CD8-positive, alpha-beta memory T cell (primary cell): ENCODE measurements at places on chromosomes 1 and 21.

DNA sequence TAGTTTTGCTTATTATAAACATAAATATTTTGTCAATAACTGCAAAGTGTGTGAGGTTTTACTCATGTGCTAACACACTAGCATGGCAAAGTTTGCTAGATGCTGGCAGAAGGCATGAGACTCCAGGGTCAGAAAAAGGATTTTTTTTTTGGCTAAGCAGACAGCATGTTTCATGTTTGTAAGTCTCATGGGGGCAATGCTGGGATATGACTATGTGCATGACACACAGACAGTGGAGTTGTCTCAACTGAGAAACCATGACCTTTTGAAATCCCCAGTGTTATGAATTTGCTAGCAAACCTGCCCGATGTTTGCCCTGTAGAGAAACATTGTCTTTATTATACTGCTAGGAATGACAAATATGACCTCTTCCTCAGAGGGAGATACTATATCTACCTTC is 448.2 kb downstream of the BRINP3 start:
- no peak overlapping the region for H3K4me3 ChIP-seq
- no peak overlapping the region for H3K27ac ChIP-seq
- DNase-seq = no peak
- no peaks in the 10 kb centered on the region for H3K36me3 ChIP-seq

DNA sequence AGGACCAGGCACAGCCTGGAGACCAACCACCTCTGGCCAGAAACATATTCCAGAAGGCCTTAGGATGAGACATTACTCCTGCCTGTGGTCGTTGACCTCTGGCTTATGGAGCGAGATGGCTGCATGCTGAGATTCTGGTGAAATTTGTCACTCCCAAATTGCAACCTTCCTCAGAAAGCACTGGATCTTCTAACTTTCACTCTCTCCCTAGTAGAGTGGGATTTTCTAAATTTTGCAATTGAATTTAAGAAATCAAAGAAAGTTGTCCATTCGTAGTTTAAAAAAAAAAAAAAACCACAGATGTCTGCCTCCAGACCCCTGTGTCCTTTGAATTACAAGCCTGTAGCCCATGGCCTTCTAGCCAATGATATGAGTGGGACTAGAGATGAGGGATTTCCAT is 28.6 kb upstream of the IL10 start:
- H3K27ac ChIP-seq = no peak overlapping the region
- peaks cover 54% of the 10 kb centered on the region for H3K4me1 ChIP-seq
- no peaks in the 10 kb centered on the region for H3K36me3 ChIP-seq

- H3K27me3 ChIP-seq = peaks cover 8% of the 10 kb centered on the region
- no peak for DNase-seq
- H3K36me3 ChIP-seq = no peaks in the 10 kb centered on the region
Observed at GRCh38 chr1:201648907-201649721, 110.2 kb downstream of the NAV1 start.

GRCh38 chr1:34929853-34930701 is 627 bp upstream of the DLGAP3 start:
- no peak overlapping the region for H3K4me3 ChIP-seq
- no peaks in the 10 kb centered on the region for H3K36me3 ChIP-seq
- H3K27me3 ChIP-seq = peaks cover 44% of the 10 kb centered on the region
- H3K4me1 ChIP-seq = peaks cover 6% of the 10 kb centered on the region
- no peak overlapping the region for H3K27ac ChIP-seq
- DNase-seq = no peak

- H3K36me3 ChIP-seq = no peaks in the 10 kb centered on the region
- DNase-seq = no peak
- H3K4me3 ChIP-seq = no peak overlapping the region
- no peaks in the 10 kb centered on the region for H3K27me3 ChIP-seq
- no peaks in the 10 kb centered on the region for H3K4me1 ChIP-seq
Observed at GRCh38 chr1:210434223-210434622, 105.5 kb downstream of the HHAT start.

- no peak overlapping the region for H3K4me3 ChIP-seq
- no peak for DNase-seq
- H3K27me3 ChIP-seq = no peaks in the 10 kb centered on the region
- no peaks in the 10 kb centered on the region for H3K36me3 ChIP-seq
- no peaks in the 10 kb centered on the region for H3K4me1 ChIP-seq
Observed at GRCh38 chr1:31111290-31111951, 45.9 kb upstream of the PUM1 start.

GRCh38 chr21:15010645-15011044 is 54.2 kb downstream of the NRIP1 start:
- H3K4me1 ChIP-seq = peaks cover 13% of the 10 kb centered on the region
- H3K36me3 ChIP-seq = no peaks in the 10 kb centered on the region
- H3K27ac ChIP-seq = no peak overlapping the region
- no peak overlapping the region for H3K4me3 ChIP-seq

- no peak overlapping the region for H3K27ac ChIP-seq
- no peak for DNase-seq
- peaks cover 4% of the 10 kb centered on the region for H3K36me3 ChIP-seq
- H3K4me1 ChIP-seq = no peaks in the 10 kb centered on the region
Observed at GRCh38 chr1:10082785-10083479, 50.2 kb downstream of the UBE4B start.

DNA sequence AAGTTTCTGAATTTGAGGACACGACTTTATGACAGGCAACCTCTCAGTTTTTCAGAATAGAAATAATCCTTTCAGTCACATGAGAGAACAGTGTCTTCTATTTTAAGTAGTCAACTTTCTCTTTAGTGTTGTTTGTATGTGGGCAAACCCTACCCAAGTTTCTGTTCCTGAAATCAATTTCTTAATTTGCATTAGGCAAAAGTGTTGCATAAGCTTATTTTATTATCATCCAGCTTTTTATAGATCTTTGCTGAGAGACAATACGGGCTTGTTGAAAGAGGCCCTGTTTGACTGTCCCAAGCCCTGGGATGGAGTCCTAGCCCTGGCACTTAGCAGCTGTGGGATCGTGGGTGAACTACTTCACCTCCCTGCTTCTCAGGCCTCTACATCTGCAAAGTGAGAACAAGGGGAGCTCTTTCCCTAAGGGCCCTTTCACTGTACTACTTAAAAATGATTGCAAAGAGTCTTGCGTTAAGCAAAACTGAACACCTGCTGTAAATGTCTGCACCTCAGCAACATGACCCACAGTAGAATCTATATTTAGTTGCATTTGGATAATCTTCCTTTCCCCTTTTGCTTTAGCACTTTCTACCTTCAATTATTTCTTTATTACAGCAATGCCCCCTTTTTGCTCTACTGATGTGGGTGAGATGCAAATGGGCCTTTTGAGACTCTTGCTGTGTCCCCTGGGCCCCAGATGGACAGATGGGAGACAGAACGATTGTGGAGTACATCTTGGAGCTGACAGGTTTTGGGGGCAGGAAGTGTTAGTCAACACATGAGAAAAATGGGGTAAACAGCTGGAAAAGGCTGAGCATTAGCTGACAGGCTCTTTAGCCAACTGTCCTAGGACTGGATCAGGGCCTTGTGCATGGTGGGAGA is 41.0 kb upstream of the SCAF4 start:
- no peak for DNase-seq
- no peaks in the 10 kb centered on the region for H3K36me3 ChIP-seq
- H3K27ac ChIP-seq = no peak overlapping the region
- H3K4me3 ChIP-seq = no peak overlapping the region
- H3K27me3 ChIP-seq = no peaks in the 10 kb centered on the region
- no peaks in the 10 kb centered on the region for H3K4me1 ChIP-seq

- no peak overlapping the region for H3K27ac ChIP-seq
- no peak overlapping the region for H3K4me3 ChIP-seq
- peaks cover 10% of the 10 kb centered on the region for H3K36me3 ChIP-seq
- no peaks in the 10 kb centered on the region for H3K4me1 ChIP-seq
Observed at GRCh38 chr21:46357335-46357604, 33.3 kb downstream of the PCNT start.

DNA sequence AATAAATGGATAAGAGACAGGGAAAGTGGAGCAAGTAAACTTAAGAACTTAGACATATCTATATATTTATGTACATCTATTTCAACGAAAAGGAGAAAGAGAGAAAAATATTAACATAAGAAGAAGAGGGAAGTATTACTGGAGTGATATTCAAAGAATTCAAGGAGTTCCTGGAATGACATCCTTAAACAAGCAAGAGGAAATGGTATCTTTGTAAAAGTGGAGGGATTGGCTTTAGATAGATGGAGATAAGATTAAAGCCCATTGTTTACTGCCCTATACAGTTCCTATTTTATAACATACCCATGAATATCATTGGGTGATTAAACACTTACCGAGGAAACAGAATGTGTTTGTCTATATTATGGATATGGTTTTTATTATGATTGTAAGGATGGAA is 1036.3 kb downstream of the TTLL7 start:
- H3K4me1 ChIP-seq = no peaks in the 10 kb centered on the region
- no peak for DNase-seq
- no peak overlapping the region for H3K27ac ChIP-seq
- no peaks in the 10 kb centered on the region for H3K36me3 ChIP-seq

DNA sequence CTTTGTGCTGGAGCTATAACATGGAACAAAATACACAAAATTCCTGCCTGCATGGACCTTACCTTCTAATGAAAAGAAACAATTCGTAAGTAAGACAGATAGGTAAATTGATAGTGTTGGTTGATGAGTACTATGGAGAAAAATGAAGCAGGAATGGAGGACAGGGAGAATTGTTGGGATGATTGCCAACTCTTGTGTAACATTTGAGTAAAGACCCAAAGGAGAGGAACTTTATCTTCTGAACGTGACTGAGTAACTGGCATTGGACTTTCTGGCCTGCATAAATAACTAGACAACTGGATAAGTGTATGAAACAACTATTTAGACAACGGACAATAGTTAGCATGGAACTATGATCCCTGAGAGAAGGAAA is 6.8 kb upstream of the EFCAB14 start:
- no peak for DNase-seq
- H3K27me3 ChIP-seq = peaks cover 5% of the 10 kb centered on the region
- no peak overlapping the region for H3K27ac ChIP-seq
- no peak overlapping the region for H3K4me3 ChIP-seq

DNA sequence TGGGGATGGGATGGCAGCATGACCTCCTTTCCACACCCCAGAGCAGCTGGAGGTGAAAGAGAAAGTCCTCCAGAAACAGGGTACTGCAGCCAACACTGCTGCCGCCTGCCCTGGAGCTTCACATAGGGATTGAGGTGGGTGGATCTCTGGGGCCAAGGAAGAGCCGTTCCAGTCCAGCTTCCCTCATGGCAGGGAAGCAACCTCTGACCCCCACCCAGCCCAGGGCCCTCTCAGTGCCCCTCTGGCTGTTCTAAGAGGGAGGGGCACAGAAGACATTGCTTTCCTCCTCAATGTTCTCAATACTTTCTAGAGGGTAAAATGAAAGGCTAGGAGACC is 5.7 kb downstream of the KIF21B start:
- no peak for DNase-seq
- no peak overlapping the region for H3K27ac ChIP-seq
- no peaks in the 10 kb centered on the region for H3K36me3 ChIP-seq
- H3K4me1 ChIP-seq = peaks cover 92% of the 10 kb centered on the region

- no peaks in the 10 kb centered on the region for H3K4me1 ChIP-seq
- H3K27ac ChIP-seq = no peak overlapping the region
- H3K4me3 ChIP-seq = no peak overlapping the region
- DNase-seq = no peak
- peaks cover 13% of the 10 kb centered on the region for H3K36me3 ChIP-seq
Observed at GRCh38 chr1:230950404-230950803, 28.3 kb downstream of the TTC13 start.

GRCh38 chr1:197948926-197949899 is 32.0 kb downstream of the LHX9 start:
- no peaks in the 10 kb centered on the region for H3K36me3 ChIP-seq
- H3K27ac ChIP-seq = no peak overlapping the region
- peak overlapping the region; percentile 19 for H3K4me3 ChIP-seq
- peaks cover 22% of the 10 kb centered on the region for H3K4me1 ChIP-seq
- DNase-seq = no peak

- H3K27me3 ChIP-seq = no peaks in the 10 kb centered on the region
- H3K4me3 ChIP-seq = no peak overlapping the region
- no peak for DNase-seq
- H3K36me3 ChIP-seq = no peaks in the 10 kb centered on the region
- H3K27ac ChIP-seq = no peak overlapping the region
Observed at GRCh38 chr21:32137266-32137665, 141.6 kb downstream of the MIS18A start.

DNA sequence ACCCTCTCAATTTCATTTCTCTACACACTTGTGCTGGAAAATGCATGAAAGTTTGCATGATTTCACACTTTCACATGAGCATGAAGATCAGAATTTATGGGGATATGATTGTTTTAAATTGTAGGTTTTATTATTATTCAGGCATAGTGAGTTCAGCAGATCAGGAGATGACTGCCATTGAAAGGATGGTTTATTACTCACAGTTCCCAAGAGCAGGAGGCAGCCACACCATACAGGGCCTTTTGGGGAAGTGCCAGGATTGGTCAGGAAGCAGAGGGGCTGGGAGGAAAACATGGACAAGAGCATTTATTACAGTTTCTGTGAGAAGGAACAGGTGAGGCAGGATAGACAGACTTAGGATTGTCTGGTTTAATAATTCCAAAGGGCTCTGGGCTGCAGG is 114.6 kb upstream of the KCNJ15 start:
- DNase-seq = no peak
- H3K27ac ChIP-seq = no peak overlapping the region
- no peaks in the 10 kb centered on the region for H3K4me1 ChIP-seq
- no peak overlapping the region for H3K4me3 ChIP-seq
- H3K36me3 ChIP-seq = no peaks in the 10 kb centered on the region

DNA sequence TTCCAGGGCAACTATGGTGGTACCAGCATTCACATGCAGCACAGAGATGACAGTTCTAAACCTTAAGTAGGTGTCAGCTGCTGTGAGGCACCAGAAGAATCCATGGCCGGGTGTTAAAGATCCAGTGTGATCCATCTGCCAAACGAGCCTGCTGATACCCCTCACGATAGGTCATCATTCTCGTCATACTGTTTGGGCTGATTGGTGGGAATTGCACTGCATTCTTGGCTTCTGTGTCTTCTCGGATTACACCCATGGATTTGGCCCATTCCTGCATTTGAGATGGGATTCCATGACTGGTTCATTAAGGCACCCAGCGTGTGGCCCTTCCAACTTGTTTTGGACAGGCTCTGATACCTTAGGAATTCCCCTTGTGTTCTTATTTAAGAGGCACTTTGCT is 55.2 kb downstream of the ST6GALNAC3 start:
- H3K4me1 ChIP-seq = no peaks in the 10 kb centered on the region
- no peaks in the 10 kb centered on the region for H3K27me3 ChIP-seq
- no peaks in the 10 kb centered on the region for H3K36me3 ChIP-seq
- H3K27ac ChIP-seq = no peak overlapping the region

DNA sequence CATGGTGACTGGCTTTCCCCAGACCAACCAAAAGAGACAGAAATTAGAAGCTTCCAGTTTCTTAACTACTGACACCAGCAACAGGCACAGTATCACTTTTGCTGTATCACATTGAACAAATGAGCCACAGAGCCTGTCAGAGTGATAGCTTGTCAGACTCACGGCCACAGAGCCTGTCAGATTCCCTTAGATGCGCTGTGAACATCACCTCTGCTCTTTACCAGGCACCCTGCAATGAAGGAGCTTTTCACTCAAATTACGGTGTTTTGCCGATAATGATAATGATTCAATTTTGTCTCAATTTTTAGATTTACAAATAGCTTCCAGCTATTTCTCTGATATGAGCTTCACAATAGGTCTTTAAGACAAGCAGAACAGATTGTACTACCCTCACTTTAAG is 107.9 kb upstream of the GNG12 start:
- H3K4me3 ChIP-seq = no peak overlapping the region
- no peak overlapping the region for H3K27ac ChIP-seq
- no peaks in the 10 kb centered on the region for H3K36me3 ChIP-seq
- no peaks in the 10 kb centered on the region for H3K27me3 ChIP-seq

- no peaks in the 10 kb centered on the region for H3K27me3 ChIP-seq
- no peak for DNase-seq
- no peaks in the 10 kb centered on the region for H3K36me3 ChIP-seq
- peaks cover 6% of the 10 kb centered on the region for H3K4me1 ChIP-seq
Observed at GRCh38 chr1:1600861-1601563, 1.1 kb upstream of the FNDC10 start.
